ENCODE measurements at places on chromosomes 16 and 17.

- no peak for DNase-seq
Measured at GRCh38 chr16:7419441-7419840, 86.8 kb downstream of the RBFOX1 start.

DNA sequence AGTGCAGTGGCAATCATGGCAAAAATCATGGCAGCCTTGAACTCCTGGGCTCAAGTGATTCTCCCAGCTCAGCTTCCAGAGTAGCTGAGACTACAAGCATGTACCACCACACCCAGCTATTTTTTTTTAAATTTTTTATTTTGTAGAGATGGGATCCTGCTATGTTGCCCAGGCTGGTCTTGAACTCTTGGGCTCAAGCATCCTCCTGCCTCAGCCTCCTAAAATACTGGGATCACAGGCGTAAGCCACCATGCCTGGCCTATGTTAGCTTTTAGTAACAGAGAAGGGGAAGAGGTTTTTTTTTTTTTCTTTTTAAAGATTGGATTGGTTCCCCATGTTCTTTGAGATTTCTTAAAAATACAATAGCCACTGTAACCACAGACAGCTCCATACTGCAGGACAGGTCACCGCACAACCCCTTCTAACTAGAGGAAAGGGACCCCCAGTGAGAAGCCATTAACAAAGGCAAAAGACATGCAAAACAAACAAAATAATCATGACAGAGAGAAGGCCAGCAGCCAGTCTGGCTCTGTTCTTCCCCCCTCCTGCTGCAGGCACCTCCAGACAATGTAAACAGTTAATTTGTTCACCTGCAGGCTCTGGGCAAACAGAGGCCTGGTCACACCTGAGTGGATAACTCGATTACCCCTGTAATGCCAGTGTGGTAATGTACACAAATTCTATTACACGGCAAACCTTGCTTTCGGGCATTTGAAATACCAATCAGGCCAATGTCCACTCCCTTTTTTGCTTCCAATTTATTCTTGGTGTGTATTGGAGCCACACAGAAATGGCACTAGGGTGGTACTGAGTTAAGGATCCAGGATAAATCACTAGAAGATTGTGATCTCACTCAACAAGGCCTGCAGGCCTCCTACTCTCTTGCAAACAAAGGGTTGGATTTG lies 52.9 kb downstream of the SNX11 start:
- DNase-seq: no peak

DNA sequence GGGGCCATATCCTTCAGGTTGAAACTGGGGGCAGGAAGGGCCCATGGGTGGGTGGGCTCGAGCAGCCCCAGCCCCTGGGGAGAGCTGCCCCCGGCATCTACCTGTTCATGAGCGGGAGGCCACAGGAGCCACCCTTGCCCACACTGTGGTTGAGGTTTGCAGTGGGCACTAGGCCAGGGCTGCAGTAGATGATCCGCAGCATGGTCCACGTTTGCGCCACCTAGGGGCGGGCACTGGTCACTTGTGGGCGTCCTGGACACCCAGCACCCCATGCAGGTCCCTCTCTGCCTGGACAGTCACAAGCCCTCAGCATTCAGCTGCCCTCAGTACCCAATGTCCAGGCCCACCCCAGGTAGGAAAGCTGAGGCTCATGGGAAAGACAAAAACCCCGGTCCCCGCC lies 1.8 kb upstream of the JMJD8 start:
- DNase-seq: peak; percentile 78

DNA sequence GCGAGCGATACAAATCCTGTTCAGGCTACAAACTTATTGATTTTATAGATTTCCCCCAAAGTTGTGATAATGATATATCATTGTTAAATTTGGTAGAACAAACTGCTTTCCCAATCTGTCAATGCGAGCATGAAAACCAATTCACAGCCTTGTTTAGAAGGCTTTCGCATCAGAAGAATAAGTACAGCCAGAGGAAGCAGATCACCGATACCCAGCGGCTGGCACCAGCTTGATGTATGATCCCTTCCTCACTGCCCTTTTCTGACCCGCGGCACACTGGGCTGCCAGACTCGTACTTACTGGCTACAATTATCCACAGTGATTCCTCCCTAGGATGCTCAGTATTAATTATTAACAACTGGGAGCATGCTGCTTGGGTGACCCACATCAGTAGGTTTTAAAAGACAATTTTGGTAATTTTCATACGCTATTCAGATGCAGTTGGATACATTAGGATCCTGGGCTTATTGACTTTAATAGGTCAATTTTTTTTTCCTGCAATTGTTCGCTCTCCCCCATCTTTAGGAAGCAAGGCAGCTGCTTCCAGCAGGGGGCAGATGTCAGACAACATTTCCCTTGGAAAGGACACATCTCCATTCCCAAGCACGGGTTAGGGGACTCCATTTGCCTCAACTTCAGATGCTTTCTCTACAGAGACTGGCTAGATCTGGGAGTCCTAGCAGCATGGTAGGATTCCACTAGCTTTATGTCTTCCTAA lies 582.7 kb upstream of the PSMD7 start:
- DNase-seq: peak; percentile 29

All from right cardiac atrium (tissue), 5 donors.